ENCODE measurements at places on chromosomes 7 and 10. TPM values are rescaled to one million over a fixed set of nuclear protein-coding genes. Genes with fewer than 3 reads are reported as not detected.

The PAX4 gene
- total RNA-seq, result not detected

The FRMD4A gene
- total RNA-seq, result 63.9 TPM

The GHRHR gene
- total RNA-seq, result 2.8 TPM

The FZD8 gene
- total RNA-seq, result 12.2 TPM

The LIPK gene
- total RNA-seq, result not detected
